CD4-positive, alpha-beta memory T cell (primary cell): ENCODE measurements at places on chromosomes 3 and 15. TPM values are rescaled to one million over a fixed set of nuclear protein-coding genes. Genes with fewer than 3 reads are reported as not detected.

DNA sequence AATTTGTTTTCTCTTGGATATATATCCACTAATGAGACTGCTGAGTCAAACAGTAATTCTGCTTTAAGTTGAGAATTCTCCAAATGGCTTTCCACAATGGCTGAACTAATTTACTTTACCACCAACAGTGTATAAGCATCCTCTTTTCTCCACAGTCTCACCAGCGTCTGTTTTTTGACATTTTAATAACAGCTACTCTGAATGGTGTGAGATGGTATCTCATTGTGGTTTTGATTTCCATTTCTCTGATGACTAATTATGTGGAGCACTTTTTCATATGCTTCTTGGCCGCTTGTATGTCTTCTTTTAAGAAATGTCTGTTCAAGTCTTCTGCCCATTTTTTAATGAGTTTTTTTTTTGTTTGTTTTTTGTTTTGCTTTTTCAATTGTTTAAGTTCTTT is 206.2 kb downstream of the CTNNB1 start:
- DNase-seq = no peak

GRCh38 chr3:184822654-184823053 is 10.7 kb downstream of the VPS8 start:
- no peak for DNase-seq

- no peak for DNase-seq
Observed at GRCh38 chr3:186286114-186286513, 75.9 kb downstream of the DGKG start.

DNA sequence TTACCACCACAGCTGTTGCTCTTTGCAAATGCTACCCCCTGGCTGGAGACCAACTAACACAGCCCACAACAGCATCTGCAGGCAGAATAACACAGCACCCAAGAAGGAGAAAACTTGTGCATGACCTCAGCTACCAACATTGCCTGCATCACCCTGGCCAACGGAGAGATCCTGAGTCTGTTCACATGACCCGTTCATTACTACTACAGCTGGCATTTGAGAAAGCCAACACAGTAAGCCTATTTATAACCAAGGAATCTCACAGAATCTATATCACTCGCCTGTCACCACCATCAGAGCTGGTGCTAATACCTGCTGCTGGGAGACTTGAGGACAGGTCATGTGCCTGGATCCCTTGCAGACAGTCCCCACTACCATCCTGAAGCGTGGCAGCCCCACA is 215.2 kb downstream of the POLQ start:
- no peak for DNase-seq

DNA sequence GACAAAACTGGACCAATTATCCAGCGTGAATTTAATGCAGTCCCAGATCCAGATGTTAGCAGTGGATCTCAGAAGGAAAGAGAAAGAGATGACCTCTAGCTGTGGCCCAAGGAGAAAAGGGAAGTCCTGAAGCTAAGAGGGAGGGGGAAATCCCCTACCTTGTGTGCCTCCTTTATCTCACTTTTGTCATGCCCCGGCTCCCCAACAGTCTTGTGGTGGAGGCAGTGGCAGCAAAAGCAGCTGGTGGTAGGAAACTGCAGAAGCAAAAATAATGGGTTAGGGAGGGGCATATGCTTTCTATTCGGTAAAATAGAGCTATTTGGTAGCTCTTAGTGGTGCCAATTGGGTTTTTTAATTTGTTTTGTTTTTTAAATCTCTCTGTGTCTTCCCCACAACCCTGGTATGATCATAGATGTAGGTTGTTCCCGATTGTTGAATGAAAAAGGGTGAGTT is 56.5 kb downstream of the MCTP2 start:
- peak; percentile 22 for DNase-seq

DNA sequence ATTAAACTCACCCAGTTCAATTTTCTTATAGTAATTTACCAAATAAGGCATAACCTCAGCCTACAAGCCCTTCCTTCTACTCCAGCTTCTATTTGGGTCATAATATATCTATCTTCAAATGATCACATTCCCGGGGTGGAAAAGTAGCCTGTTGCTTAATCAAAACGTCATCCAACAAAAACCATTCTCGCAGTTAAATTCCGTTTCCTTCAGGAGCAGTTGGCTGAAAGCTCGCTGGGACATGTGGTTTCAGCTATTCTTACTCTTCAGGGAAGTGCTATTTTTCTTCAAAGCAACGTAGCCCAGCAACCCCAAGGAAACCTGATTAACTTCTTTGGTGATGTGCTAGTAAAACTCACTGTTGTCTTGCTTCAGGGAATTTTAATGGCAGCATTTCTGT is 59.6 kb downstream of the MAGI1 start:
- DNase-seq = no peak

DNA sequence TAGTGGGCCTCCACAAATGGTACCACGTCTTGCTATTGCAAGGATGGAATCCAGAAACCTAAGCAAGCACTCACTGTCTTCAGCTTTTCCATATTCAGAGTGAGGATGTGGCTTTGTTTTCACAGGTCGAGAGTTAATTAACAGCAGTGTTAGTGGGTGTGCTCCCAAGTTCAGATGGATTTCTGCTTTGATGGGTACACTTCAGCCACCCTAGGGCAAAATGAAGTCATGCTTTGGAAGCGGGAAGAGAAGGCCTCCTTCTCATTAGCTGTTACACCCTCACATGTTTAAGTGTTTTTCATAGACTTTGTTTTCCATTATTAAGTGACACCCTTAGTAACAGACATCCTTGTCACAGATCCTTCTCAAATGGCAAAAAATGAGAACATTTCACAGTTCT is 36.3 kb upstream of the DYNC1LI1 start:
- DNase-seq = no peak

- no peak for DNase-seq
Observed at GRCh38 chr15:59230531-59231055, 23.9 kb downstream of the LDHAL6B start.

- no peak for DNase-seq
Observed at GRCh38 chr3:45687828-45688193, 1.4 kb upstream of the SACM1L start.

DNA sequence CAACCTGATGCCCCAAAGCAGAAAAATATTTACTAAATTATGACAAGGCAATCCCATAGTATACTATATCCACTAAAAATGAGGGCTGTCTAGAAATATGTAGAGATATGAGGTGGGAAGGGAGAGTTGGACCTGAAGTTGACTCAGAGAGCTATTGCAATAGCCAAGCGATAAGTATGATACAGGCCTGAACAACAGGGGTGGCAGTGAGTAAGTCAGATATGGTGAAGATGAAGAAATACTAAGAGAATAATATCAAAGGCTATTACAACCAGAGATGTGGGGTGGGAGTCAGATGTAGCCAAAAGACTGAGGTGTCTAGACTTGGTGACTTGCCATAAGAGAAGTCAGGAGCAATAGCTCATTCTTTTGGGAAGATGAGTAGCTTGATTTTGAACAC is 9.2 kb downstream of the HSPBAP1 start:
- no peak for DNase-seq

DNA sequence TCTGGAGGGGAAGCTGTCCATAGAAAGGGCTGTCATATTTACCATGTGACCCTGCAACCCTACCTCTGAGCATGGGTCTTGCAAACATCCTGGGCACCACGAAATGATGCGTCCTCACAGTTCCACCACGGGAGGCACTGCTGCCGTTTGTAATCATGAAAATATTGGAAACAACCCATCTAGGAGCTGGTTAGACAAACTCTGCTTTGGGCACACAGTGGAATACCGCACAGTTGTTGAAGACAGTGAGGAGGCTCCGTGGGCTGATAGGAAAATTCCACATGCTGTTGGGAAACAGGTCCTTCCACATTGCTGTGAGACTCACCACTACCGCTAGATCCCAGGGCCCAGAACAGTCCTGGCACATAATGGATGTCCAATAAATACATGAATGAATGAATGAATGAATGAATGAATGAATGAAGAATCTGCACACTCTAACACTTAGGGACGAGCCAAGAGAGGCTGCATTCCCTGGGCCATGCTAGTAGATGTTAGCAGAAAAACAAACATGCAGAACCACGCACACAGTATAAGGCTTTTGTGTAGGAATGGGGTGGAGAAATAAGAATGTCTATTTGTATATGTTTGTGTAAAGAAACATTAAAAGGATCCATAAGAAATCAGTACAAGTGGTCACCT is 40.6 kb downstream of the TPRA1 start:
- DNase-seq = no peak

GRCh38 chr3:157836022-157836421 is 270.2 kb downstream of the SHOX2 start:
- no peak for DNase-seq

- DNase-seq = no peak
Observed at GRCh38 chr3:178078953-178079352, 457.3 kb upstream of the KCNMB2 start.

- DNase-seq = no peak
Observed at GRCh38 chr3:53155760-53156159, 5.2 kb upstream of the PRKCD start.

GRCh38 chr3:21830541-21830940 is 79.5 kb upstream of the ZNF385D start:
- DNase-seq = no peak

DNA sequence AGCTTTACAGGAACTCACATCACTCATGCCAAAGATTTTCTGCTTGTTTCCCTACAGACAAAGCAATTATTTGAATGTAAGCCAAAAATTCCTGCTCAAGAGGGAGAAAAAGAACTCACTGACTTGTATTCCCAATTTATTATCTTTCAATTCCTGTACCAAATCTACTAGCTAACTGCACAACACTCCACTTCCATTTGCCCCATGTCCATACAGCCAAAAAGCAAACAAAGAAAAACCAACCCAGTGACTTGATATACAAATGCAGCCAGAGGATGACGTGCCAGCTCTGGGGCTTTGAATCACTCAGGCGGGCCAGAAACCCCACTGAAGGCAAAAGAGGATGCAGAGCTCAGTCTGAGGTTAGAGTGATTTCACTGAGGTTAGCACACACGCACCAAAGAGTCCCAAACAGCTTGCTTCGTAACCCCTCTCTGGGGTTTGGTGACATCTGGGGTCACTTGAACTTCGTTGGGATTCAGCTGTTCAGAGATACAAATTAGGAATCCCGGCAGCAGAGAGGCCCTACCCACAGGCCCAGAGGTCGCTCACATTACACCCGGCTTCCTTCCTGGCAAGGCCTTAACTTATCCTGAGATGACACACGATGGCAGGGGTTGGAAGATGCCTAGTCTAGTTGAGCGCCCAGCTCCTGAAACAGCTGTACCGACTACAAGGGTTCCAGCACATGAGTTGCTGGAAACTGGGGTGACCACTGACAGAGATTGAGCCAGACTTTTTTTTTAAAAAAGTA is 1.6 kb downstream of the RFTN1 start:
- peak; percentile 85 for DNase-seq

GRCh38 chr3:186949281-186949982 is 19.1 kb downstream of the ST6GAL1 start:
- DNase-seq = no peak

DNA sequence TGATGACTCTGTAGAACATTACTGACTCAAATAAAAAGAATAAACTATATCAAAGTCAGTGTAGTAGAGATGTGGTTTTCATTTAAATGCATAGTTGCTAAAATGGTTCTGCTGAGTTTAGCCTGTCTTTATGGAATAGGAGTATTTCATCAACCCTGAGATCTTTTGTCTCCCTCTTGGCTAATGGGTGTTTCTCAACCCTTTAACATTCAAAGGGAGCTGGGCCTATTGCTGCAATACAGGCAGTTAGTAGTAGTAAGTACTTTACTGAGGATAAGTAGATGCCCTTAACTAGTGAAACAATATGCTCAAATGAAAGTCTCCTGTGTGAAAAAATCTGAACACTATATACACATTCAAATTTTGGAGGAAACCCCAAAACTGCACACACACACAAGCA is 184.7 kb upstream of the TTC14 start:
- no peak for DNase-seq

DNA sequence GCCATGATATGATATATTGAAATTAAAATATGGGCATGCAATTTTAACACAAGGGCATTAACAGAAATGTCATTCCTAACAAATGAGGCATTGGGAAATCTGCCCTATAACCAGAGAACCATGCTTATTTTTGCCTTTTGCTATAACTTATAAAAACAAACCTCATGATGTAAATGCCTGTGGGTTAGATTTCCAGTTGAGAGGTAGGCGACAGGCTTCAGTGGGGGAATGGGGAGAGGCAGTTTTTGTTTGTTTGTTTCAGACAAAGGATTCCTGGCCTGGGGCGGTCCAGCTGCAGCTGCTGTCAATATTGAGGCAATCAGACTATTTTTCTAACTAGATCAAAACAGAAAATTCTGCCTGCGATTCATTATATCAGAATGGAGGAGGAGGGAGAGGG is 490.4 kb upstream of the CFAP20DC start:
- no peak for DNase-seq

- no peak for DNase-seq
Observed at GRCh38 chr3:179651687-179652446, 973 bp upstream of the USP13 start.

DNA sequence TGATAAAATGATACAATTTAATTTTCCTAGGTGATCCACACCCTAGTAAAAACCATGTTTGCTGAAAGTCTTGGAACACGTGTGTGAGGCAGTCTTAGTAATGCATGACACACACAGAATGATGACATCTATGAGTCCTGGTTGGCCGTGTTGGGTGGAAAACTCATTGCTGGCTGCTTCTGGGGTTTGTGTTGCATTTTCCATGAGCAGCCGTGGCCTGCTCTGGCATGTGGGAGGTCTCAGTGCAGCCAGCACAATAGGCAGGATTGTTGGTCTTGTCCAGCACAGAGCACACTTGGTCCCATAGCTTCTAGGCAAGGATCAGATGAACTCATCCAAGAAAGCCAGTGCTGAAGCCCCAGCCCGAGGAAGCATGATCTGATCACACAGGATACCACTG is 172.8 kb upstream of the UBE3A start:
- DNase-seq = no peak

DNA sequence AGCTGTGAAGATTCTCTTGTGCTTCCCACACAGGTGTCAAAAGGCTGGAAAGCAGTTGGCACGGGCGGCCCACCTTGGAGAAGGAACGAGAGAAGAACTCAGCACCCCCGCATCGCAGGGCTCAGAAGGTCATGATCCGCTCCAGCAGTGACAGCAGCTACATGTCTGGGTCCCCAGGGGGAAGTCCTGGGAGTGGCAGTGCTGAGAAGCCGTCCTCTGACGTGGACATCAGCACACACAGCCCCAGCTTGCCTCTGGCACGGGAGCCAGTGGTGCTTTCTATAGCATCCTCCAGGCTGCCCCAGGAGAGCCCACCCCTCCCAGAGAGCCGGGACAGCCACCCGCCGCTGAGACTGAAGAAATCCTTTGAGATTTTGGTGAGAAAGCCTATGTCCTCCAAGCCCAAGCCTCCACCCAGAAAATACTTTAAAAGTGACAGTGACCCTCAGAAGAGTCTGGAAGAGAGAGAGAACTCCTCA is 31.4 kb downstream of the STARD5 start:
- DNase-seq = peak; percentile 45

GRCh38 chr3:143084856-143085731 is 34.5 kb upstream of the CHST2 start:
- no peak for DNase-seq

KCNH8 gene
- not detected for polyA plus RNA-seq

ST3GAL6 gene
- not detected for polyA plus RNA-seq

SPTBN5 gene
- 0.03 TPM for polyA plus RNA-seq

GUCA1C gene
- polyA plus RNA-seq = not detected

ATOSA gene
- polyA plus RNA-seq = 13.7 TPM

MORF4L1 gene
- polyA plus RNA-seq = 395 TPM

CLDN16 gene
- not detected for polyA plus RNA-seq

P2RY14 gene
- polyA plus RNA-seq = 0.36 TPM

MYZAP gene
- polyA plus RNA-seq = 0.16 TPM

KBTBD13 gene
- polyA plus RNA-seq = not detected

FANCD2OS gene
- not detected for polyA plus RNA-seq

APBA2 gene
- 11.1 TPM for polyA plus RNA-seq
